Fibroblast of pulmonary artery (primary cell): ENCODE measurements at places on chromosomes 7 and 10.

GRCh38 chr7:883055-884021 is 7.0 kb downstream of the GET4 start:
- DNase-seq: no peak

- no peak for DNase-seq
Observed at GRCh38 chr7:45064047-45064725, 24.6 kb downstream of the NACAD start.

DNA sequence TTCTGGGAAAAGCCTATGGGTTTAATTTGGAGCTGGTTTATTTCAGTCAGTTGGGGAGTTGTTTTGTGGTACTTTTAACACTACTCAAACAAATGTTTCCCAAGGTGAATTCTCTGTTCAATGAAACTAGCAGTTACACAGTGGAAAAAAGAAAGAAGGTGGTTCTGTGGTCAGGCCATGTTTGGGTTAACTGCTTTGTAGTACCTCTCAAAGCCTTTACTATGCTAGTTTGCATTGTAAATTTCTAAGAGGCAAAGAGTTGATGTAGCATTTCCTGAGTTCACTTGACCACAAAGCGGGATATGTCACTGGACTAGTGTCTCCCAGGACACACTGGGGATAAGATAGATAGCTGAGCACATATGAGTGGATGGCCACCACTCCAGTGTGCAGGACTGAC is 145.4 kb downstream of the KIF20B start:
- DNase-seq: no peak

- DNase-seq: peak; percentile 72
Observed at GRCh38 chr7:30562498-30562897, 32.2 kb upstream of the GARS1 start.

DNA sequence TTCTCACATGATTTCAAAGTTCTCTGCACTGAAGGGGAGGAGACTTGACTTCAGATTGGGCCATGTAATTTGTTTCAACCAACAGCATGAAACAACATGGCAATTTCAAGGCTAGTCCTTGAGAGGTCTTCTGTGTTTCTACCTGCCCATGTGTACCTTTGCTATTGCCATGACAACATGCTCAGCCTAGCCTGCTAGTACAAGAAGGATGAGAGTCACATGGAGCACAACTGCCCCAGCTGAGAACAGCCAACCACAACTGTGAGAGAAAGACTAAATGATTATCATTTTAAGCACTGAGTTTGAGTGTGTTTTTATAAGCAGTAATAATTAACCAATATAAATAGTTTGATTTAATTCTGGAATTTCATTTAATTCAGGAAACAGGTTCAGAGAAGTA is 41.9 kb downstream of the ANKMY2 start:
- DNase-seq: no peak

- DNase-seq: no peak
Observed at GRCh38 chr10:76975126-76975525, 662.5 kb downstream of the KCNMA1 start.
